ENCODE measurements at places on chromosomes 4 and X.

- DNase-seq: peak; percentile 68
These were observed 89.5 kb downstream of the OR13H1 start for GRCh38 chrX:131633285-131633917.

DNA sequence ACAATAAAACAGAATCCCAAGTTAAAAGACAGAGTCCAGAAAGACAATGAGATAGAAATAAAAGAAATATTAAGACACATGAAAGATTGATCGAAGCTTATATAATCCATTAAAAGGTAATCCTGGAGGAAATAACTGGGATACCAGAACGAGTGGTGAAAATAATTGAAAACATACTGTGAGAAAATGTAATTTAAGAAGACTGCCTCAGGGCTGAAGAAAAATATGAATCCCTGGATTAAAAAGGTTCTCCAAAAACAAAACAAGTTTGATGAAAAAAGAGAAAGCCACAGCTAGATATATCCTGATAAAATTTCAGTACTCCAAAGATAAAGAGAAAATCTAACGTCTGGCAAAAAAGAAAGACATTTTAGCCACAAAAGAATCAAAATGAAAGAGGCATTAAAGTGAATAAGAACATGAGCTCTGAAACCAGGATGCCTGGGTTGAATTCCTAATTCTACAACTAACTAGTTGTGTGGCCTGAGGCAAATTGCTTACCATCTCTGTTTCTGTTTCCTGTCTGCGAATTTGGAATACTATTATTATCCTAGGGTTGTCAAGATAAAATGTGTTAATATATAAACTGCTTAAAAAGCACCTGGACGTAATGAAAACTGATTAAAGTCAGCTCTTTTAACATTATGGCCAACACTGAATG is 5.5 kb downstream of the DDX60L start:
- DNase-seq: no peak

DNA sequence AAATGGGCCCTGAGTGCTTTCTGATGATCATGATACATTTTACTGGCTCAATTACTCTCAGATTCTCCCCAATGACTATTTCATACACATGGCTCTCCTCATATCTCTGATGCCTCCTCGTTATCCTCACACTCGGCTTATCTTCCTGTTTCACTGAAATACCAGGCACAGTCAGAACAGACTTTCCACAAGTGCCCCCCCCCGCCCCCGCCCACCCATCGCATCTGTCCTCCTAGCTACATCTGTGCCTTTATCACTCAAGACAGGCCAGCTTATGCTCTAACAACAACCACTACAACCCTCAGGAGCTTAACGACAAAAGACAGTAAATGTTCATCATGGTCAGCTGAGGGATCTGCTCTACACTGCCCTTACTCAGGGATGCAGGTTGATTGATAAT is 610.6 kb upstream of the DIPK2B start:
- no peak for DNase-seq

- no peak for DNase-seq
These were observed 69.2 kb downstream of the CRMP1 start for GRCh38 chr4:5823542-5824211.

GRCh38 chr4:169869490-169869889 is 111.7 kb upstream of the HPF1 start:
- DNase-seq: no peak

DNA sequence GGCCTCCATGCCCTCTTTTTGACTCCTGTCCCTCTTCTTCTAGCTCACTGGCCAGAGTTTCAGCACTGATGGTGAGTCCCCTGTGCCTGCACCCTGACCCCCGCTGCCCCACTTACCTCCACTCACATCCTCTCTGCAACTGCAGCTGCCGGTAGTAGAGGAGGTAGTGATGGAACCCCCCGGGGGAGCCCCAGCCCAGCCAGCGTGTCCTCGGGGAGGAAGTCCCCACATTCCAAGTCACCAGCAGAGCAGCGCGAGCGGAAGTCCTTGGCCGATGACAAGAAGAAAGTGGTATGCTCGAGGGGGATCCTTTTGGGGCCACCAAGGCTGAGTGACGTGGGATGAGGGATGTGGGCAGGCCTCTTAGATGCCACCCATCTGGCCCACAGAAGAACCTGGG is 5.8 kb downstream of the ARAF start:
- no peak for DNase-seq

- no peak for DNase-seq
These were observed 70.2 kb upstream of the BRWD3 start for GRCh38 chrX:80879916-80880315.

DNA sequence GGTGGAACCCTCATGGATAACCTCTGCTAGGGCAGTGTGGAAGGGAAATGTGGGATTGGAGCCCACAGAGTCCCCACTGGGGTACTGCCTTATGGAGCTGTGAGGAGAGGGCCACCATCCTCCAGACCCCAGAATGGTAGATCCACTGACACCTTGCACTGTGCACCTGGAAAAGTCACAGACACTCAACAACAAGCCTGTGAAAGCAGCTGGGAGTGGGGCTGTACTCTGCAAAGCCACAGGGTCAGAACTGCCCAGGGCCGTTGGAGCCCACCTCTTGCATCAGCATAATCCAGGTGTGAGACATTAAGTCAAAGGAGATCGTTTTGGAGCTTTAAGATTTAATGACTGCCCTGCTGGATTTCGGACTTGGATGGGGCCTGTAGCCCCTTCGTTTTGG is 11.6 kb downstream of the ARMCX5 start:
- no peak for DNase-seq

DNA sequence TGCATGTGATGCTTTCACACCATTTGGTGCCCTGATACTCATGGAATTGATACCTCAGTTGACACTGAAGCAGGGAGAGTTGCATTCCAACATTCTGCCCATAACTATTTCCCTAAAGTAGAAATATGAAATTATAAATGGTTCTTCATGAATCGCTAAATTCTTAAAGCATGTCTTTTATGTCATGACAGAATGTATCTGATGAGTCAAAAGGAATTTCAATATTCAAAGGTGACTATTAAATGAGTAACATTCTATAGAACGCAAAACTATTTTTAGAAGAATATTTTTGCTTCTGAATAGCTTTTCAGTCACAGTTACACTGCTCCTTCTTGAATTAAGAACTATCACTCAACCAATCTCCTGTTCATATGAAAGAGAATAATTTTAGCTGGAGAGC is 152.8 kb downstream of the ADGRA3 start:
- DNase-seq: no peak
